Hematopoietic multipotent progenitor cell treated with erythropoietin and hydrocortisone succinate and interleukin-3 and kit ligand, for 8 days (in vitro differentiated cells): ENCODE measurements at places on chromosomes 3 and 15.

GRCh38 chr3:138594150-138594934, at the start of gene CEP70:
Gene CEP70 (minus strand): TSS chr3:138594260. CDS start chr3:138572927, 21,333 bp downstream.
- DNase-seq: peak; percentile 94

DNA sequence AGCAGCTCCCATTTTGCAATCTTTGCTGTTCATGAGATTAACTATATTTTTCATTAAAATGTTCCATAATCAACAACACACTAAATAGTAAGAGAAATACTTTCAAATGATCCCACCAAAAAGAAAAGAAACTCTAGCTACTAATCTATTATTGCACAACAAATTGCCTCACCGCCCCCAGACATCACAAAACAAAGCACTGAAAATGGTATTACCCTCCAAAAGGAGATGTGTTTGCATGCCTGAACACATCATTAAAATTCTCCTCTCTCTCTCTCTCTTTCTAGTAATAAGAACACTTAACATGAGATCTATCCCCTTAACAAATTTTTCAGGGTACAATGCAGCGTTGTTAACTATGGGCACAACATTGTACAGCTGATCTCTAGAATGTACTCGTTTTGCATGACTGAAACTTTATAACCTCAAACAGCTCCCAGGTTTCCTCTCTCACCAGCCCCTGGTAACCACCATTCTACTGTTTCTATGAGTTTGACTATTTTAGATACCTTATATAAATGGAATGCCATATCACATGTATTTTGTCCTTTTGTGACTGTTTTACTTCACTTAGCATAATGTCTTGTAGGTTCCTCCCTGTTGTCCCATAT, 33.1 kb downstream of the WNT5A start:
- no peak for DNase-seq

- peak; percentile 70 for DNase-seq
Observed at GRCh38 chr15:90201130-90201943, at the start of gene SEMA4B. Gene SEMA4B (plus strand): TSS chr15:90201330. CDS start chr15:90201579, 249 bp downstream.

DNA sequence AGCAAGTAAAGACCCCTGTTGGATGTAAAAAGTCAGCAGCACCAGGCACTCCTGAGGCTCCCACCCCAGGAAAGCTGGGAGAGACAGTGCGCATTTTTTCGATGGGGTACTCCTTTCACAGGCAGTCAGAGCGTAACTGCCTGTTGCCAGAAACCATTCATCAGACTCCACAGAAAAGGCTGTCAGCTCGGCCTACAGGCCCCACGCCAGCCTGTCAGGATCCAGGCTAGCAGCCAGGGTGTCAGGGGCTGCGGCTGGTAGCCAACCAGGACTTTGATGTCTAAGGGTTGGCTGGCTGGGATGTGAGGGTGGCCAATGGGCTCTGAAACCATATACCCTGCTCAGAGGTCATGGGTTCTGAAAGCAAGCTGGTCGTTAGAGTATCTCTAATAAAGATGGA, 164.5 kb downstream of the WNT5A start:
- DNase-seq: no peak

- DNase-seq: peak; percentile 46
Observed at GRCh38 chr3:111831840-111832239, 27.2 kb upstream of the PHLDB2 start.

GRCh38 chr15:96333131-96334016, 2.9 kb downstream of the NR2F2 start:
- DNase-seq: no peak

DNA sequence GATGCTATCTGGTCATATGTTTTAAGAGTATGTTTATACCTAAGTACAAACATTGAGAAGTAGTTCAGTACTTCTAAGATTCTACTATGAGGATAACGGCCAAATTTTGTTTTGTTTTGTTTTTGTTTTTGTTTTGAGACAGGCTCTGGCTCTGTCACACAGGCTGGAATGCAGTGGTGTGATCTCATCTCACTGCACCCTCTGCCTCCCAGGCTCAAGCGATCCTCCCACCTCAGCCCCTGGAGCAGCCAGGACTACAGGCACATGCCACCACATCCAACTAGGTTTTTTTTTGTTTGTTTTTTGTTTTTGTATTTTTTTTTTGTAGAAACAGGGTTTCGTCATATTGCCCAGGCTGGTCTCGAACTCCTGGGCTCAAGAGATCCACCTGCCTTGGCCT, 47.5 kb upstream of the RPS17 start:
- DNase-seq: no peak

- DNase-seq: no peak
Observed at GRCh38 chr3:9068051-9068450, 104.8 kb upstream of the RAD18 start.

DNA sequence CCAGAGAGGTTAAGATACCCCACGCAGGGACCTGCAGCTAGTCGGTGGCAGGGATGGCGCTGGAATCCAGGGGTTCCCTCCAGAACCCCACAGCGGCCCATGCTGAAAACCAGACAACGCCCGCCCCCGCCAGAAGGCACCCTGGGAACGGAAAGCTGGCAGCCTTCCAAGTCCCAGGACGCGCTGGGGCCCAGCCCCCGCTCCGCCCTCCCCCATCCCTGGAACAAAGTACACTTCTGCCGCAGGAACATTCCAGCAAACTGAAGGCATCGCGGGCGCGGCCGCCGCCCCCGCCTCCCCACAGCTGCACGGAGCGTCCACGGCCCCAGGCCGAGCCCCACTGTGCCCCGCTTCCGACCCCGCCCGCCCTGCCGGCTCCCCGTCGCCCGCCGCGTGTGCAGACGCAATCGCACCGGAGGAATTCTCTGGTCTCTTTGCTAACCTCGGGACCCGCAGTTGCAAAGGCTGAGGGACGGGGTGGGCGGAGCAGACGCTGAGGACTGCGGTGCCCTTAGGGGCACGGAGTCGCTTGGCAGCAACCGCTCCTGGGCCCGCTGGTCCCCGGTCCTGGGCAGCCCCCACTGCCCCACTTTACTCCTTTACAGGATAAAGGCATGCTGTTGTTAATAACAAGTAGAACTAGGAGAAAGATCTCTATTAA, 44.8 kb upstream of the RNU6-1 start:
- DNase-seq: peak; percentile 78

GRCh38 chr3:127772273-127772672, 50.0 kb downstream of the MGLL start:
- no peak for DNase-seq

DNA sequence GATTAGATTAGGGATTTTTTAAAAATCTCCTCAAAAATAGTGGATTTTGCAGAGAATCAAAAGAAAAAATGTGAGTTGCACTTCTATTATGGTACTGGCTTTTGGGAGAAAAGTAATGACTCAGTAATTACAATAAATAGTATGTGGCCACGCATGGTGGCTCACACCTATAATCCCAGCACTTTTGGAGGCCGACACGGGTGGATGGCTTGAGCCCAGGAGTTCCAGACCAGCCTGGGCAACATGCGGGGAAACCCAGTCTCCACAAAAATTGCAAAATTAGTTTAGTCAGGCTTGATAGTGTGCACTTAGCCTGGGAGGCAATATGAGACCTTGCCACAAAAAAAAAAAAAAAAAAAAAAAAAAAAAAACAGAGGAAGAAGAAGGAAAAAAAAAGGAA, 1098.2 kb downstream of the ZPLD1 start:
- DNase-seq: no peak

DNA sequence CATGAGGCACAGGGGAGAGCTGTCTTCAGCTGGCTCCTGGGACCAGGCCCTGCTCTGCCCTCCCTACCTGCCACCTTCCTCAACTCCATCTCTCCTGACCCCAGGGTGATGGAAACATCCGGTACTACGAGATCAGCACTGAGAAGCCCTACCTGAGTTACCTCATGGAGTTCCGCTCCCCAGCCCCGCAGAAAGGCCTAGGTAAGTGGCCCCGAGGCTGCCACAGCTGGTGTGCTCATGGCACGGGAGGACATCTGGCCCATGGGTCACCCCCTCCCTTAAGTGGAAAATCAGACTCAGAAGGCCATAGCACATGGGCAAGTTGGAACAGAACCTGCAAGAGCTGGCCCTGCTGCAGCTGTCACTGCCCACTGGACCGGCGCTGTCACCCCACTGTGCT, 105.6 kb downstream of the ANP32A start:
- no peak for DNase-seq

GRCh38 chr3:169660709-169661360, 2.7 kb downstream of the MECOM start:
- DNase-seq: peak; percentile 34

DNA sequence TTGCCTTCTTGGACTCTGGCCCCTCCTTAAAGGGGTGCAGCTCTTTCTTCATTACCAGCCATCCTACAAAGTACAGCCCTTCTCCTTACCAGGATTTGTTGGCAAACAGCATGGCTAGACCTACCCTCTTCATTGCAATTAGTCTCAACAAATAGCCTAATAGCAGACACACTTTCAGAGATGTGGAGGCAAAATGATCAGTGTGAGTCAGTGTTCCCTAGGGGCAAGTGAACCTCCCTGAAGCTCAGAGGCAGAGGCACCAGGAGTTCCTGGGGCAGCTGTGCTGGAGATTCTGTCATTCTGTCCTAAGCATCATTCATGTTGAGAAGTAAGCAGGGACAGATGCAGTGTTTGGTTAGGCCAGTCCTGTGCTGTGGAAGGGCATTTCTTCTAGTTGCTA, 14.6 kb upstream of the MECOM start:
- no peak for DNase-seq

GRCh38 chr15:43794269-43795037, 2.3 kb downstream of the SERF2 start:
- DNase-seq: no peak
